Gastrocnemius medialis (tissue), 4 donors: ENCODE measurements at places on chromosomes 3 and 15. TPM values are rescaled to one million over a fixed set of nuclear protein-coding genes. Genes with fewer than 3 reads are reported as not detected.

Gene C2CD4B
- 3.2 TPM for total RNA-seq

DNA sequence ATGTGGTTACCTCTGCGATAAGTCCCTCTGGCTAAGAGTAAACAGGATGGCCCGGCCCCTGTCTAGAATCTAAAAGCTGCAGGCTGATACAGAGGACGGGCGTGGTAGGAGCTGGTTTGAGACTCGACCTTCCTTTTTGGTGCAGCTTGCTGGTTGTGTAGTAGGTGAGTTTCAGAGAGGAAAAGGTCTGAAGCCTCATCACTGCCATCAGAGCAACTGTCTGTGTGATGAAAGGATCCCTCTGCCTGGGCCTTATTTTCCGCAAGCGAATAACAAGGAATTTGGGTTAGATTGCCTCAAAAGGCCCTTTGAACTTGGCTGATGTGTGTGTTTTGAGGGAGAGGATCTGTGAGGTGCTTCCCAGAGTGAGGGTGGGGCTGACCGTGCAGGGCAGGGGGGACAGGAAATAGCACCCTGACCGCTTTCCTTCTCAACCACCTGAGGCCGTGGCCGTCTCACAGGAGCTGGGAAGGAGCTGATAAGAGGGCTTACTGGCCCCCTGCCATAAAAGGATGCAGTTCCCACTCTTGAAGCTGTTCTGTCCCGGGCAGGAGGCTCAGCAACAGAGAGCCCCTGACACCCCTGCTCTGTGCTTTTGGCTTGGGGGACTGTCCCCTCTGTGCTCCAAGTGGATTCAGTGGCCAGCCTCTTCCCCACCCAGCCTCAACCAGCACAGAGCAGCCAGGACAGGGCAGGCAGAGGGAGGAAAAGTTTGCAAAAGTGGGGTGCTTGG, 45.6 kb upstream of the TFRC start:
- no peak for DNase-seq

Gene CPN2
- total RNA-seq, result not detected

Gene SEMA6D
- 5.9 TPM for total RNA-seq

DNA sequence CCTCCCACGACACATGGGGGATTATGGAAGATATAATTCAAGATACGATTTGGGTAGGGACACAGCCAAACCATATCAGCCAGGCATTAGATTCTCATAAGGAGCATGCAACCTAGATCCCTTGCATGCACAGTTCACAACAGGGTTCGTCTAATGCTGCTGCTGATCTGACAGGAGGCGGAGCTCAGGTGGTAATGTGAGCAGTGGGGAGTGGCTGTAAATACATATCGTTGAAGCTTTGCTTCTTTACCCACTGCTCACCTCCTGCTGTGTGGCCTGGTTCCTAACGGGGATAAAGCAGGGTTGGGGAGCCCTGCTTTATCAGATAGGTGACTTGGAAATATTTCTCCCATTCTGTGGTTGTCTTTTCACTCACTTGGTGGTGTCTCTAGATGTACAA, 14.8 kb downstream of the DOCK3 start:
- DNase-seq, result no peak

DNA sequence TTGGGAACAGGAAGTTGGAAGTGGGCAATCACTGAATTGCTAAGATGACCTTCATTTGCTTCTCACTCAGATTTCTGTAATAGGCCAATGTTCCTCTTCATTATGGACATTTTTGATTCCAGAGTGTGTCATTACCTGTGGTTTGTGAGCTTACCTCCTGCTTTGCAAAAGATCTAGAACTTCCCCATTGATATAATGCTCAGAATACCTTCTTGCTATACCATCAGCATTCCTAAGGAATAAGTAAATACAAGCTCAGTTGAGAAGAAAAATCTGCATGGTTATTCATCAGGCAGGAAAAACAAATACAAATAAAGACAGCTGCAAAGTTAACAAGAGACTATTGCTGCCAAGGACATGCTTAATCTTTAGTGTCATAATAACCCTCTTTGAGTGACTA, 5.6 kb upstream of the RPL14 start:
- DNase-seq, result no peak

- no peak for DNase-seq
Measured at GRCh38 chr15:88187195-88187594, 69.3 kb downstream of the NTRK3 start.

- no peak for DNase-seq
Measured at GRCh38 chr3:6220447-6220846, 640.5 kb upstream of the GRM7 start.
